ENCODE measurements at places on chromosomes 11 and 22.

GRCh38 chr11:56910046-56910773, 78.5 kb upstream of the OR5AK2 start:
- no peak for DNase-seq

- no peak for DNase-seq
These were observed 22.2 kb upstream of the FGF19 start for GRCh38 chr11:69726019-69726418.

- no peak for DNase-seq
These were observed 182.8 kb upstream of the TBCEL start for GRCh38 chr11:120841074-120841473.

DNA sequence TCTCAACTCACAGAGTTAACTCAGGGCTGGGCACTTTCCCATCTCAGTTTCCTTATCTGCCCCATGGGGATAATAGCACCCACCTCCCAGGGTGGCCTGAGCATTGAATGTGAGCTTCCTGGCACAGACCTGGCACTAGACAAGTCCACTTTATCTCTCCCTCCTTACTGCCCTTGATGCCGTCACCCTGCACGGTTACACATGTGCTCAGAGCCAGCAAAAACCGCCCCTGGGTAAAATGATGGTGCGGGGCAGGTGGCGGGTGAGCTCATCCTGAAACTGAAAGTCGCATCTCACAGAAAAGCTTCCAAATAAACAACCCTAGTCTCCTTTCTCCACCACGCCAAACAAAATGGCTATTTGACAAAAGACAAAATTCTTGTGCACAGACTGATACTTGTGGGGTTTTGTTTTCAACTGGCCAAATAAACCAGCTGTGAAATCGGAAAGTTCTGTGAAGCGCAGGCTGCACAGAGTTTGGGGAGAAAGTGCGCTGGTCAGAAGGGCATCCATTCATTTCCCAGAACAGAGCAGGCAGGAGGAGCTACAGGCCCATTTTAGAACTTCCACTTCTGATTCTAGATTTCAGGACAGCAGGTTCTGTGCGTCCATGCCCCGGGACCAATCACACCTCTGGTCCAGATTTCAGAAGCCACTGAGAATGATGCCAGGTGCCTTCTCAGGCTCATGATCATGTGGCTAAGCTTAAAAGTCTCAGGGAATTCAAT, 138.1 kb downstream of the SHANK2 start:
- DNase-seq, result no peak

GRCh38 chr22:20979243-20979809, 2.8 kb upstream of the LZTR1 start:
- peak; percentile 66 for DNase-seq

DNA sequence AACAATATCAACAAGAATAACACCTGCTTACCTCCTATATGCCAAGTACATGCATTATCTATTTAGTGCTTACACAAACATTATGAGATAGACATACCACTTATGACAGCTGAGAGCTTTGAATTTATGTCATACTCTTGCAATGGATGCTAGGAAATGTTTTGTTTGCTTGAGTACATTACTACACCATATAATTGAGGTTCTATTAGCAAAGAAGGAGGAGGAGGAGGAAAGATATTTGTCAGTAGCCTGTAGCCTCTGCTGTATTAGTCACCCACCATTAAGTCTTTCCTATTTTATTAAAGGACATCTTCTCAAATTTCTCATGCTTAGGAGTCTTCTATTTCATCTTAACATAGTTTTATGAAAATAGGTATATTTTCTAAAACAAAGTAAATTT, 6.4 kb downstream of the ANO5 start:
- DNase-seq, result no peak
